ENCODE measurements at places on chromosomes 5 and 9.
A peak's percentile ranks its signal among the peaks of the same experiment; 100 is the strongest.

GRCh38 chr9:101427957-101428655 is 7.5 kb downstream of the ALDOB start:
- DNase-seq = no peak

DNA sequence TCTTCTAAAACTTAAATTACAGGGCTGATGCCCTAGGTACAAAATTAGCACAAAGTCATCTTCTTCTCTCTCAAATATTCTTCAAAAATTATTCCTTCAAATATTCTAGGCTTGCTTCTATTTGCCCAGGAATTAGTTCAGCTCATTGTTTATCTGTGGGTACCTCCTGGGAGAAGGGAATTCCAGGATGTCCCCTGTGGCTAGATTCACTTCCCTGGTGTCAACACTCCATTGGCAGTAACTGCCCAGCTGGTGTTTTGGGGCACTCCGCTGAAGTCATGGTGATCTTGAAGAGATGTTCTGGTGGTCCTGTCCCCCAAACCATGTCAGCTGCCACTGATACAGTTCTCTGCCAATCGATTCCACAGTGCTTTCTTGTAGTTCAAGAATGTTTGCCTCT is 26.2 kb upstream of the TGFBR1 start:
- no peak for DNase-seq

DNA sequence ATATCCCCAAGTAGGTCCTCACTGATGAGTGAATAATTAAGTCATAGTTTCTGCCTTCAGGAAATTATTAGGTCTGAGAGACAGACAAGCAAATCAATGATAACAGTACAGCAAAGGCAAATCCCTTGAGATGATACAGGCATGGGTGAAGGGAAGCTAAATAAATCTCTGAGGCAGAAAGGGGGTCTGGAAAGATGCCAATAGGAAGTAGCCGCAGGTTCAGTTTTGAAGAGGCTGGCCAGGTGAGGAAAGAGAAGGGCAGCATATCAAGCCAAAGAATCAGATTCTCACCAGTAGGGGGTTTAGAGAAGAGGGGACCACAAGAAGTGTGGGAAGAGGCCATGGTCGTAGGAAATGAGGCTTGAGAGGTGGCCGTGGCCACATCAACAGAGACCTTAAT is 85.8 kb downstream of the KIAA1958 start:
- no peak for DNase-seq

- no peak for DNase-seq
Measured at GRCh38 chr5:142794537-142794936, 24.4 kb downstream of the ARHGAP26 start.

GRCh38 chr5:169762338-169763095 is 125.4 kb downstream of the DOCK2 start:
- DNase-seq = no peak

DNA sequence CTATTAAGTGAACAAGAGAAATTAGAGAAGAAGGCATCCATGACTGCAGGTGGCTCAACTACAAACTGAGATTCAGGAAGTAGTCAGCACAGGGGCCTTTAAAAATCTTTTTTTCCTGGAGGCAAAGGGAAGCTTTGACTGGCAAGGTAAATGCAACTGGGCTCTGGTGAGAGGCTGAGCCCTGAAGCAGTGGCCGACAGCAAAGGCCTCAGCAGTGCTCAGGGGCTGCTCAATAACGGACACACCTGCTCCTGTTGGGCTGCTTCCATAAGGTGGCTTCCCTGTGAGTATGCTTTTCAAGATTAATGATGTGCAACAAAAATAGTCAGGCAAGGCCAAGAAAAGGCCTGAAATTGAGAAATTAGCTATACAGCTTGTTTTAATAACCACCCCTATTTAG is 134.2 kb upstream of the RGMB start:
- DNase-seq = no peak

GRCh38 chr9:83106772-83107171 is 43.8 kb upstream of the RASEF start:
- DNase-seq = no peak

- no peak for DNase-seq
Measured at GRCh38 chr5:154372661-154373060, 73.1 kb upstream of the SAP30L start.

GRCh38 chr9:93675336-93676150 is 99.2 kb downstream of the PHF2 start:
- DNase-seq = no peak

- DNase-seq = no peak
Measured at GRCh38 chr9:91177661-91178280, 183.9 kb downstream of the AUH start.

GRCh38 chr9:83521011-83521410 is 17.2 kb downstream of the FRMD3 start:
- no peak for DNase-seq

DNA sequence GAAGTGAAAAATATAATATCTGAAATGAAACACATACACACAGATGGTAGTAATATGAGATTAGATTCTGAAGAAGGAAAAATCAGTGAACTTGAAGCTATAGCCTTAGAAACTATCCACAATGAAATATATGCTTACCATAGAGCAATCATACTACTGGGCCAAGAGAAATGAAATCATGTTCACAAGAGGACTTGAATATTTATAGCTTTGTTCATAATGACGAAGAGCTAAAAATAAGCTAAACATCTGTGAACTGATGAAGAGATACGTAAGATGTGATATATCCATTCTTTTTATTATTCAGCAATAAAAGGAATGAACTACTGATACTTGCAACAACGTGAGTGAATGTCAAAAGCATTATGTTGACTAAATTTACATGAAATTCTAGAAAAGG is 92.6 kb upstream of the ALDH1B1 start:
- DNase-seq = no peak

GRCh38 chr5:318341-318897 is 3.1 kb upstream of the AHRR start:
- DNase-seq = no peak

DNA sequence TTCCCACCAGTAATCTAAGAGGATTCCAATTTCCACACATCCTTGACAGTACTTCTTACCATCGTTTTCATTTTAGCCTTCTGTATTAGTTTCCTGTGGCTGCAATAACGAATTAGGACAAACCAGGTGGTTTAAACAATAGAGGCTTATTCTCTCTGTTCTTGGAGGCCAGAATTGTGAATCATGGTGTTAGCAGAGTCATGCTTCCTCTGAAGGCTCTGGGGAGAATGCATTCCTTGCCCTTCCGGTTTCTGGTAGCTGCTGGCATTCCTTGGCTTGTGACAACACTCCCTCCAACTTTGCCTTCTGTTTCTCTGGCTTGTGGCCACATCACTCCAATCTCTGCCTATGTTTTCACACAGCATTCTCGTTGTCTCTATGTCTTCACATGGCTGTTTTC is 23.5 kb downstream of the RIGI start:
- no peak for DNase-seq

DNA sequence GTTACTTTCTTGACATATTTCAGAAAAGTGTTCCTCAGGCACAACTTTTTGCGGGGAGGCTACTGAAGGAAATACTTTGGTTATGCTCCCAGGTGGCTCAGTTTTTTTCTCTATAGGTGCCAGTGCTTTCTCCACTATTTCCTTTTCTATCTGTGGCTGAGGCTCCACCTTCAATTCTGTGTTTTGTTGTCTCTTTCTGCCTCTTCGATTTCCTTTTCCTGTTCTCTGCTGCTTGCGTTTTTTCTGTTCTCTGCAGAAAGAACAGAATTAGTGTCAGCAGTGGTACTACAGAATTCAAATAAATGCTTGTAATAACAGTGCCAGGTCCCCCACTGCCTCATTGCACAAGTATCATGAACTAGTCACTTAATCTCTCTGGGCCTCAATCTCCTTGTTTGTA is 7.0 kb downstream of the HEMGN start:
- no peak for DNase-seq

GRCh38 chr5:54022223-54022622 is 288.1 kb downstream of the ARL15 start:
- no peak for DNase-seq

DNA sequence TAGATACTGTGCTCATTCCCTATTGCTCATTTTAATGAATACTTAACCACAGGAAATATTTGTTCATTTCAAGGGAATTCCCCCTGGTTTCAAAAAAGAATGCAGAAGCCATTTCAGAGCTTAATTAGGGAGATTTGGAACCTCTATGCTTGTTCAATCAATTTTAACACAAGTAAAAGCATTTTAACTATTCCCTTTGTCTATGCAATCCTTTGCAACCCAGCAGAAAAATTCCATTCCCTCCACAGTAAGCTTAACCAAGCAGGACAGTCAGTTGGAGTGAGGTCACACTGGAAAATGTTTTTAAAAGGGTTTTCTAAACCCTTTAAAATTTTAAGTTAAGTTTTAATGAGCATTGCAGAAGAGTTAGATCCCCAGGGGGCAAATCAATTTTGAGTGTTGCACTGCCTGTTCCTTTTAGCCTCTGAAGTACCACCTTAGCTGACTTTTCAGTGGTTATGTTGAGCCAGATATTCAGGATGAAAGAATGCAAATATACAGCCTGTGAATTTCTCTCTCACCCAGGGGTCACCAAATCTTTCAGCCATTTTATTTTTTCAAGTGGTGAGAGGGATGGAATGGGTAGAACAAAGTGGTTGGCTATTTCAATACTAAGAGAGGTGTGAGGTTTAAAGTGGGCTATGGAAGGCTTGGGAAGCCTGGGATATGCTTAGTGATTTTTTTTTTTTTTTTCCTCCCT is 356.2 kb upstream of the NUDT12 start:
- DNase-seq = no peak

GRCh38 chr9:2749485-2749884 is 32.2 kb downstream of the KCNV2 start:
- DNase-seq = no peak

GRCh38 chr9:87722393-87723088 is 3.4 kb upstream of the CTSL start:
- DNase-seq = no peak

GRCh38 chr5:95843733-95844223 is 21.3 kb upstream of the GLRX start:
- DNase-seq = no peak

DNA sequence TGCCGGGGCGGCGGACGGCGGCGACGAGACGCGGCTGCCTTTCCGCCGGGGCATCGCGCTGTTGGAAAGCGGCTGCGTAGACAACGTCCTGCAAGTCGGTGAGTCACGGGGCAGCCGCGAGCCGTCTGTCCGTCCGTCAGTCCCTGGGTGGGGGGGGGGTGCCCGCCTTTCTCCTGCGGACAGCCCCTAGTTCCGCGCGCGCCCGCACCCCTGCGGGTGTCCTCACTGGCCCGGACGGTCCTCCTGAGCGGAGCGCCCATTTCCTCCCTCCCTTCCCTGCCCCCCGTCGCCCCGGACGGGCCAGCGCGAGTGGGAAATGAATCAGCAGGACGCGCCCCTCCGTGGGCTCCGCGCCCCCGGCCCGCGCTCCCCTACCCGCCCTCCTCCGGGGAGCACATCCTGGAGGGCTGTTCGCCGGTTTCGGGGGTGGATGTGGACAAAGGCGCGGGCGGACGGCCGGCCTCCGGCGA is 828 bp downstream of the ZSWIM6 start:
- peak; percentile 15 for DNase-seq

DNA sequence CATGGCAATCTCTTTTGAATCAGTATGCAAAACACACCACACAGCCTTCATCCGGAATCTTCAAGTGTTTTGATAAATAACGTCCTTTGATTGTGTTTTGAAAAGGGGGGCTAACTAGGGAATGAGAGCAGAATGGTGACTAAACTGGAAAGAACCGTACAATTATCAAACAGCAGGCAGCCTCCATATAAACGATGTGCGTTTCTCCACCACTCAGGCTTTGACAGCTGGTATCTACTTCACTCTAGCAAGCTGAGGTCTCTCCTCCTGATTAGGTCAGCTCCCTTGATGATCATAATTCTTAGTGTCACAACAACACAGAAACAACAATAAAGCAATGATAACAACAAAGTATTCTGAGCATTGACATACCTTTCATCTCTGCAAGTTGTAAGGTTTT is 465.9 kb downstream of the TUSC1 start:
- no peak for DNase-seq

GRCh38 chr9:114754581-114754980 is 51.3 kb downstream of the TNFSF15 start:
- DNase-seq = no peak

DNA sequence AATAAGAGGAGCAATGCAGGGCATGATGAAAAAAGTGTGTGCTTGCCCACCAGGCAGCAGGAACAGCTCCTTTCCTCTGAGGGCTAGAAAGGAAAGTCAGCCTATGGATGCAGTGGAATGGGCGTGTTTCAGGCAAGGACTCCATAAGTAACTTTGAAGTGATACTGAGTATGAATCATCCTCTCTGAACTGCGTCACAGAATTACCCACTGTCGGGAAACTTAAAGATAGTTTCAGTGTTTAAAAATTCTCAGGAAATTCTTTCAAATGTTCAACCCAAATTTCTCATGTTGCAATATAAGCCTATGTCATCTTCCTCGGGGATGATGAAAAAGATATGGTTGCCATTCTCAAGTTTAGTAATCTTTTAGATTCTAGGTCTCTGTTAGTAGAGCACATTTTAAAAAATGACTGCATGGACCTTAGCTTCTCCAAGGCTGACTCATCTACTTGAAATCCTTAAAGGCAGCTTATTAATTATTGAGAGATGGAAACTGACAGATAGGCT is 27.7 kb downstream of the PTCD2 start:
- no peak for DNase-seq

DNA sequence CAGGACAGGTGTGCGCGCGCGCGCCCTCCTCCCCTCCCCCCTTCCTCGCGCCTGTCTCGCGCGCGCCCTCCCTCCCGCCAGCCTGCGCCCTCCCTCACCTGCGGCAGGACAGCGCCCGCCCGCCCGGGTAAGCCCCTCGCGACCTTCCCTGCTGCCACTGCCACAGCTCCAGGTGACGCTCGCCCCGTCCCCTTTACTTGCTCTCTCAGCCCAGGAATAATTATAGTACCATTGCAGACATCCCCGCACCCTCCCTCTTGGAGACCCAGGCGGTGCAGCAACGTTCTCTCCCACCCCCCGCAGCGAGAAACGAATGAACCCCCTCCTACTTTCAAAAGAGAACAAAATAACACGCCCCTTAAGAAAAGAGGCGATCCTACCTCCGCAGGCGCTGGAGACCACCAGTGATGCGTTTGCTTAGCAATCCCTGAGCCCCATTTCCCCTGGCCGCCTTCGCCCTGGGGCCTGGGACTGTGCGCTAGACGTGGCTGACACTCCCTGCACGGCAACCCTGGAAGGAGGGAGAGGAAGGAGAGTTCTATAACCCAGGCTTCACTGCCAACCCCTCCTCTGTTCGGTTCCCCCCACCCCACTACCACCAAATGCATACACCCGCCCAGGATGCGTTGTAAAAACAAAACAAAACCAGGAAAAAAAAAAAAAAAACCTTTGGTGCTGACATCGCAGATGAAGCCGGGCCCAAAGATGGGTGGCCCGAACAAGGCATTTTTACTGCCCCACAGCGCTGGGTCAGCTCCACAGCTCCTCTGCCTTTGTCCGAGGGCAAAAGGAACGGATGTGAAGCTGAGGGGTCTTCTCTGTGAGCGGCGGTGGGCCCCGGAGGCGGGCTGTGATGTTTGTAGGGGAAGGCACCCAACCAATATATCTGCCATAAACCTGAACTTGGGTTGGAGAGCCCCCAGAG is 5.6 kb upstream of the PURA start:
- DNase-seq = no peak

GRCh38 chr9:133958756-133959155 is 33.4 kb downstream of the VAV2 start:
- DNase-seq = no peak
